ENCODE measurements at places on chromosomes 5 and 9.

- peak; percentile 98 for DNase-seq
These were observed 125.1 kb downstream of the C9orf50 start for GRCh38 chr9:129495620-129496472.

DNA sequence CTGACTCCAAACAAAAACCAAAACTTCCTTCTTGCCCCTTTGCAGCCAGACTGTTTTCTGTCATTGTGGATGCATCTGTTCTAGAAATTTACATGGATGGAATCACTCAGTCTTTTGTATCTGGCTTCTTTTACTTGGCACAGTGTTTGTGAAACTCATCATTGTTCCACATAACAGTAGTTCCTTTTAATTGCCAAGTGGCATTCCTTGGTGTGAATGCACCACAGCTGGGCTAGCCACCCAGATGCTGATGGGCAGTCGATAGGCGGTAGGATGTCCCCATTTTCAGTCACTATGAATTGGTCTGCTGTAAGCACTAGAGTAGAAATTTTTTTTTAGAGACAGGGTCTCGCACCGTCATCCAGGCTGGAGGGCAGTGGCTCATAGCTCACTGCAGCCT is 6.3 kb upstream of the CLPTM1L start:
- DNase-seq = no peak

DNA sequence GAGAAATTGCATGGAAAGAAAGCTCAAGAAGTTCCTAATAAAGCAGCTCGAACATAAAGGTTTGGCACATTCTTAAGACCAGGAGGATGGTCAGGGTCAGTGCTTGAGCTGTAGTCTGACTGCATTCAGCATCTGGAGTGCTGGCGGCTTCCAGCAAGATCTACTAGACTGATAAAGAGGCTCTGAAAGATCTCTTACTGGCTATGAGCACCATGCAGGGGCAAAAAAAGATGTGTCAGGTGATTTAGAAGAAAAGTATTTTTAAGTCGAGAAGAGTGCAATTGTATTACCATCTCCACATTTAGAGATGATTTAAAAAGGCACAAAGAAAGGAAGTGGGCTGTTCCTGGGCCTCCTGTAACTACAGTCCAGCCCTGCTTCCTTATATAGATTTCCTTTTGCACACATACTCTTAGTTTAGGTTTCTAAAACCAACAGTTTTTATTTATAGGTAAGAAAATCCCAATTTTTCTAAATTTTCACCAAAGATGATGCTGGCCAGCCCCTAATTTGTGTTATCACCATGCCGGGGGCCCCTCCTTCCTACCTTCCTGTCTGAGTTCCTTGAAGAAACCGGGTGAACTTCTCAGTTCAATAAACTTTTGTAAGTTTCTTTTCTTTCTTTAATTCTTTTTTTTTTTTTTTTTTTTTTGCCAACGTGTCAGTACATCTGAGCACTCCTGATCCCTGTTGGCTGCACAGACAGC is 65.9 kb upstream of the PLPP1 start:
- DNase-seq = peak; percentile 71

DNA sequence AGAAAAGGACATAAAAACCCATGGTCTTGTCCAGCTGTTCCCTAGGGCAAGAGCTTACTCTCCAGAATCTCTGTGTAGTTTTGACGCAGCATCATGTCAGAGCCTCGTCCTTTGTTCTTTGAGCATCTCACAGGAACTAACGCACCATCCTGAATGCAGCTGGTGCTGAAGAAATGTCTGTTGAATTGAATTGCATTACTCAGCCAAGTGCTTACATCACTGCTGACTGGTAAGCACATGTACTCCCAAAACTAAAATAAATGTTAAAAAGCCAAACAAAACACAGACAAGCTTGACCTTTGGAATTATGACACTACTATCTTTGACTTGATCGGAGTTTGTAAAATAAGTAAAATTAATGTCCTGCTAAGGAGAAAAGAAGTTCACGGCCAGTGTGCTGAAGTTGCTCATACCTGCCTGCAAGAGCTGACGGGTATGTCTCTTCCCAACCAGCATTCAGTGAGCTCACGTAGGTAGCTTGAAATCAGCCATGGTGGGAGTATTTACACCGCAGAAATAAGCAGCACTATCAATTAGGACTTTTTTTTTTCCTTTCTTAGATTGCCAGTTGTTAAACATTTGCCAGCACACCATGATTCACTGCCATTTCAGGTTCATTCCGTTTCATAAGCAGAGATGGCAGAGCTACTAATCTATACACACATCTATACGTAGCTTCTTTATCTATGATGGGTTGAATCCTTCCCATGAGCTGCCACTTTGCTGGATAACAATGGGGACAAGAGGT is 310.6 kb upstream of the MSX2 start:
- no peak for DNase-seq

DNA sequence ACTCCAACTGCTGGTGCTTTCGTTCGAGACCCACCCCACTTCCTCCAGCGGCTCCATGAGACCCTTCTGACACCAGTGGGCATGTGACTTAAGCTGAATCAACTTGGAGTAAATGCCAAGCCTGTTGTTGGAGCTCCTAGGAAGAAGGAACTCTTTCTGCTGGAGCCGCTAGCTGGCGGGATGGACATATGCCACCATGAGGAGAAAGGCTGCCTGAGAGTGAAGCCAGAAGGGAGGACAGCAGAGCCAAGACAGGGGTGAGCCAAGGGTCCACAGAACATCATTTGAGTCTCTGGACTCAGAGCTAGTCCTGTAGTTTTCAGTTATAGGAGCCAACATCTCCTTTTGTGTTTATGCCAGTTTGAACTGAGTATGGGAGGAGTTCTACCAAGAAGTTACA is 35.9 kb downstream of the ANXA6 start:
- no peak for DNase-seq

- no peak for DNase-seq
These were observed 414.3 kb upstream of the PAPPA start for GRCh38 chr9:115739096-115739875.

DNA sequence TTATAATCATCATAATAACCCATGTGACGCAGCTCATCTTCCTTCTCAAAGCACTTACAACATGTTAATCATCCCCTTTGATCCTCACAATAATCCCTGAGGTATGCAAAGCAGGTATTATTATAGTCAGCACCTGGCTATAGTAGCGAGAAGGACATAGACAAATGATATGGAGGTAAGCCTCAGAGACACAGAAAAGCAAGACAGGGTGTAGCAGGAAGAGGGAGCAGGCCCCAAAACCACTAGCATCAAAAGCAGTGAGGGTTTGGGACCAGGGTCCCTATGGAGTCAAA is 139.2 kb upstream of the SLC30A5 start:
- DNase-seq = no peak

GRCh38 chr5:118052503-118052902 is 935.8 kb downstream of the DTWD2 start:
- DNase-seq = no peak

DNA sequence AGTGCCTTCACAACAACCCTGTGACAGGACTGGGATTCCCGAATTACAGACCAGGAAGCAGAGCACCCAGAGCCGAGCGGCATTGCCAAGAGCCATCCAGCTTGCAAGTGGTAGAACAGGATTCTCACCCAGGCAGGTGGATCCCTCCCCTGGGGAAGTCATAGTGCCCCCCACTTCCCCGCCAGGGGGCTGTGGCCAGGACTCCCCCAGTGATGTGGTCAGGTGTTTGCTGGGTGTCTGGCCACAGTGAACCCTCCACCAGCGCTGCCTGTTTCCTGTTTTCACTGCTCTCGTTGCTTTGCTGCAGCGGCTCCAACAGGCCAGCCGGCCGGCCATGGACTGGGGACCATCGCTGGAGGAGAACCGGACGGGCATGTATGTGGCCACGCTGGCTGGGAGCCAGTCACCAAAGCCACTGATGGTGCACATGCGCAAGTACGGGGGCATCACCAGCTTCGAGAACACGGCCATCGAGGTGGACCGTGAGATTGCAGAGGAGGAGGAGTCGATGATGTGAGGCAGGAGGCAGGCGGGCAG is 19.3 kb downstream of the SLC6A7 start:
- peak; percentile 45 for DNase-seq

- DNase-seq = no peak
These were observed 26.2 kb upstream of the ERGIC1 start for GRCh38 chr5:172807766-172808311.

- peak; percentile 38 for DNase-seq
These were observed 129.7 kb upstream of the PCA3 start for GRCh38 chr9:76634356-76635054.

DNA sequence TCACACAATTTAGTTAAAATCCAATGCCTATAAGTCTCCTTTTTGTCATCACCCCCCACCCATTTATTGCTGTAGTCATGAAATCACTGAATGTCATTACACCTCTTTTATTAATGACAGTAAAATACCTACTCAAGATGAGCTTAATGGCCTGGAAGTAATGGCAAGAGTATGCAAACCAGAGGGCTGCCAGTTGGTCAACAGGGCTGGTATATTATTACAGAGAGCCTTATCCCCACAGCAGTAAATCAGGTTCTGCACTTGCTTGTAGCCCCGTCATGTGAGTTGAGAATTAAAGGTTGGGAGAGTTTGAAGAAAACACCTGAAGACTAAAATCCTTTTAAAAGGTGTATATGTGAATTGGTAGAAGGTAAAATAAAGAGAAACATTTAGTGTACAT is 372.4 kb downstream of the MAT2B start:
- no peak for DNase-seq

GRCh38 chr5:95836544-95836943 is 14.0 kb upstream of the GLRX start:
- peak; percentile 51 for DNase-seq

DNA sequence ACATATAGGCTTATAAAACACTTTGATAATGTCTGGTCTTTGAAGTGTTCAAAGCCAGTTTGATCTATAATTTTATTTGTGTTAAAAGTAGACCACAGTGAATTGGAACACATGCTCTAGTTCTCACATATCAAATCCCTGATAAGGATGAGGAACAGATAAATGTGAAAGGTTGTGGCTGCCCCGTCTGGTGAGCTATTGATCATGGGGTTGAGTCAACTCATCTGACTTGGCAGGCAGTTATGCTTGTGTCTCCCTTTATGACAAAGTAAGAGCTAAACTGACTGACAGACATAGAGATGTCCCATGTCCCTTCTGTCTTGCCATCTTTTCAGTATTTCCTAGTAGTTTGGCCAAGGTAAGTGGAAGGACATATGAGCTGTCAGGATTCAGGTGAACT is 2.9 kb upstream of the ERMP1 start:
- DNase-seq = no peak

- DNase-seq = no peak
These were observed 10.0 kb upstream of the CAST start for GRCh38 chr5:96651948-96652753.

- no peak for DNase-seq
These were observed 214.9 kb downstream of the MCTP1 start for GRCh38 chr5:95069948-95070347.

DNA sequence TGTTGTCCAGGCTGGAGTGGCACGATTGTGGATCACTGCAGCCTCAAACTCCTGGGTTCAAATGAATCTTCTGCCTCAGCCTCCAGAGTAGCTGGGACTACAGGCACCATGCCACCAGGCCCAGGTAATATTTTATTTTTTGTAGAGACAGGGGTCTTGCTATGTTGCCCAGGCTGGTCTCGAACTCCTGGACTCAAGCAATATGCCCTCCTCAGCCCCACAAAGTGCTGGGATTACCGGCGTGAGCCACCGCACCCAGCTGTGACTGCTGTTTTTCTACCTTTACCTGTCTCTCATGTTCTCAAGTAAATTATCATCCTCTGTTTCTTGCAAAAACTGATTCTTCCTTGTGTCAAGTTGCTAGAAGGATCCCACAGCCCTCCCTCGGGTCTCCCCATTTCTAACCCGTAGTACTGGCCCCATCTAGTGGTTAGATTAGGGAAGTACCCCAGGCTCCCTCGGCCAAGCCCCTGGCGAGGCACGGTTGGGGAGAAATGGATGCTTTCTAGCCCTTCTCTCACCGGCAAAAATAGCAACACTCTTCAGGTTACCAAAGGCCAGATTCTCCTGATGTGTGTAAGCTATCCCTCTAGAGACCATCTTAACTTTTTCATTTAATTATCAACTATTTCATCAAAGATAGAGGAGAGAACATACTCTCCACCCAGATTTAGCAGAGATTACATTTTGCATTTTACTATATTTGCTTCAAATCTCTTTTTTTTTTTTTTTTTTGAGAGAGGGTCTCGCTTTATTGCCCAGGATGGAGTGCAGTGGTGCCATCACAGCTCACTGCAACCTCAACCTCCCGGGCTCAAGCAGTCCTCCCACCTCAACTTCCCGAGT is 19.2 kb upstream of the TOR1B start:
- peak; percentile 92 for DNase-seq

DNA sequence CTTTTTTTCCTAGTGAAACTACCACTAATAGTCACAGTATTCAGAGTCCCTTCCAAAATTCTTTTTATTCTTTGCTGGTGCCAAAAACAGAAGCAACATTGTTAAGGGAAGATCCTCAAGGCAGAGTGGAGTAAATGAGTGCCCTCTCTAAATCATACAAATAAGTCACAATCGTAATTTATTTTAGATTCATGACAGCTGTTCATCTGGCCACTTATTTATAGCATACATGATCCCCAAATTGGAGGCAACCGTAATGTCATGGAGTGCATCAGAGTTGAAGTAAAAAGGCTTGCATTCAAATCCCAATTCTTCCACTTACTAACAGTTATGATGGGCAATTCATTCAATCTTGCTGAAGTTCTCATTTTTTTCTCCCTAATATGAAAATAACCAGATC is 33.4 kb downstream of the POLK start:
- no peak for DNase-seq

DNA sequence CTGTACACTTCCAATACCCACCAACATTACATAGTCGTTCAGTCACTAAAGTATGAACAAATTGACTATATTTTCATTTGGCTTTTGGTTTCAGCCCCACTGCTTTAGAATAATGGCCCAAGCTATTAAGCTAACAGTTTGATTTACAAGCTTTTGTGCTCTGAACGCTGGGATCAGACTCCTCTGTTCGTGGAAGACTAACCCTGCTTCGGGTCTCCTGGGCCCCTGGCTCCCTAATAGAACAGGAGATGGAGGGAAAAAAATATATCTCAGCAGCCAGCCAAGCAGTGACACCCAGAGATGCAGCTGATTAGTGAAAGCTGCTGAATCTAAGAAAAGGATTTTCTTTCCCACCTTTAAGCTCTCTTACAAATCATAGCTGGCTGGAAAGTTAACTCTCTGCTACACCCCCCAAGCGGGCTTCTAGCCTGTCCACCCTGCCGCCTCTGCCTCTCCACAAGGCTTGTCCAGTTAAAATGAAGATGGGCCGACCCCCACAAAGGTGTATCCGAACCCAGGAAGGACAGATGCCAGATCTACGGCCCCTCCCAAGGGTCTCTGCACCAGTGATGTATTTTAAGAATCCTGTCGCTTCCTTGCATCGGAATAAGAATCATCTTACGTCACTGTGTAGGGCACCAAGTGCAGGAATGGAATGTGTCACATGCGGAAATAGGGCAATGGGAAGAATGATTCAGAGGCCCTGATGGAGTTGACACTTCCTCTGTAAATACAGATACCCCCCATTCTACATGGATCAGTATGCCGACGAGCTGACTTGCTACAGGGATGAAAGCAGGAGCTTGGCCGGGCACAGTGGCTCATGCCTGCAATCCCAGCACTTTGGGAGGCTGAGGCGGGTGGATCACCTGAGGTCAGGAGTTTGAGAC is 33.4 kb upstream of the BARHL1 start:
- no peak for DNase-seq

GRCh38 chr9:90290716-90291485 is 351.7 kb downstream of the DIRAS2 start:
- DNase-seq = no peak

GRCh38 chr9:21513431-21513830 is 31.3 kb upstream of the IFNE start:
- DNase-seq = no peak
